ENCODE measurements at places on chromosomes 13 and 19.

DNA sequence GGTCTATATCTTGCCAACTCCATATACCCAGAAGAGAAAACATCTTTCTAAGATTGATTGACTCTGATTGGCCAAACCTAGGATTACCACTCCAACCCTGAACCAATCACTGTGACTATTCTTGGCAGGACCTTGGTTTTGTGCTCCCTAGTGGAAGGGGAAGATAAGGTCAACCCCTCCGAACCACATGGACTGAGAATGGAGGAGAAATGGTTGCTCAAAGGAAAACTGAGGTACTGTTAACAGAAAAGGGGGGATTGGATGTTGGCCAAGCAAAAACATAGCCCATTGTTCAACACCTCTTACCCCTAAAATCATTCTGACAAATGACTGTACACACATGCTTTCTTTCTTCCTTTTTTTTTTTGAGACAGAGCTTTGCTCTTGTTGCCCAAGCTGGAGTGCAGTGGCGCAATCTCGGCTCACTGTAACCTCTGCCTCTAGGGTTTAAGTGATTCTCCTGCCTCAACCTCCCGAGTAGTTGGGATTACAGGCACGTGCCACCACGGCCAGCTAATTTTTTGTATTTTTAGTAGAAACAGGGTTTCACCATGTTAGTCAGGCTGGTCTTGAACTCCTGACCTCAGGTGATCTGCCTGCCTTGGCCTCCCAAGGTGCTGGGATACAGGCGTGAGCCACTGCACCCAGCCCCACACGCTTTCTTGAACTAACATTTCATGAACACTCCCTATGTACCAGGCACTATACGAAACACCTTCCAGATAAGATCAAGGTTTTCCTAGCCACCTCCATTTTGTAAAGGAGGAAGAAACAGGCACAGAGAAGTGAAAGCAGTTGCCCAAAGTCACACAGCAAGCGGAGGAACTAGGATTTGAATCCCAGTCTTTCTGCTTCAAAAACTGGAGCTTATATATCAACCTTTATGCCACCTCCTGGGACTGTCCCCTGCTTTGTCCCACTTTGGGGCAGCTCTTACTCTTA lies 6.5 kb downstream of the MEIOSIN start:
- peak; percentile 41 for DNase-seq

DNA sequence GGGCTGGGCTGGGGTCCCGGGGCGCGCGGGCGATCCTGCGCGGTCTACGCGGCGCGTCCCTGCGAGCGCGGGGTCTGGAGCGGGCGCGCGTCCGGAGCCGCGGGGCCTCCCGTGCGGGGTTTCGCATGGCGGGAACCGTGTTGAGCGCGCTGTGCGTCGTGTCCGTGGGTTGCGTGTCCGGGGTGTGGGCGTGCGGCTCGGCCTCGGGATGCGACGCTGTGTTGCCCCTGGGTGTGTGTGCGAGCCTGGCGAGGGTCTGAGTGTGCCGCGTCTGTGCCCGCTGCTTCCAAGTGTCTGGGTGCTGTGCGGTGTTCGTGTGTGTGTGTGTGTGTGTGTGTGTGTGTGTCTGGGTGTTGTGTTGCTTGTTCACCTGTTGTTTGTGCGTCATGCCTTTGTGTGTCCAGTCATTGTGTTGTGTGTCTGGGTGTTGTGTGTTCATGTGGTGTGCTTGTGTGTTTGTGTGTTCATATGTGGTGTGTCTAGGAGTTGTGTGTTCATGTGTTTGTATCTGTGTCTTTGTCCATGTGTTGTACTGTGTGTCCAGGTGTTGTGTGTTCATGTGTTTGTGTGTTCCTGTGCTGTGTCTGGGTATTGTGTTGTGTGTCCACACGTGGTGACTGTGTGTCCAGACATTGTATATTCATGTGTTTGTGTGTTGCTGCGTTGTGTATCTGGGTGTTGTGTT lies 552 bp downstream of the PLK5 start:
- no peak for DNase-seq

DNA sequence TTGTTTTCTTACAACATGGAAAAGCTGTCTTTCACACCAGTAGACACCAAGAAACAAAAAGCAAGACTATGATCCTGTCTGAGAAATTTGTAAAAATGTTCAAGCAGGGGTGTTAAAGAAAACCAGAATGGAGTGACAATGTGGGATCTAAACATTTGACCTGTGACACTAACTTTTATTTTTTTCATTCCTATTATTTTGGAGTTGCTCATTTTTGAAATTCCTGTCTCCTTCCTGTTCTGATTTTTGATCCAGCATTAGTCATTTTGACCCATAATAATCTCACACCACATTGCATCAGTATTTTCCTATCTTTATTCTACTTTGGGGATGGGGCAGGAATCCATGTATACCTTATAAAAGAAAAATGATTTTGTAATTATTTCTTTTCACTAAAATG lies 164.2 kb downstream of the DLEU7 start:
- DNase-seq = peak; percentile 43

- no peak for DNase-seq
These were observed 6.7 kb upstream of the INAFM1 start for GRCh38 chr19:47268028-47268427.

DNA sequence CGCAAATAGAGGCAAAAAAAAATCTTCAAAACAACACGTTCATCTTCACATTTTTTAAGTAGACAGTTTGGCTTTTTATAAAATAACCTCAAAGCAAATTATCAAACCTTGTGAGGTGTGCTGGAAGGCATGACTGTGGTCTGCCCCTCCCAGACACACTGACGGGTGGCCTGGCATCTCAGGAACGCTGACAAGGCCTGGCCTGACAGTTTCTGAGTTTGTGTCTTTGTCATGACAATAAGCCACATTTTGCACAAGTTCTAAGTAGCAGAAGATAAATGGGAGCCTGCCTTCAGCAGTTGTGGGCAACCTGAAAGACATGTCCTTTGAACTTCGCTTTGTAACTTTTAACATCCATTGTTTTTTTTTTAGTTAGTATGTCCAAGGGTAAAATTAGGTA lies 38.5 kb downstream of the SOX21 start:
- DNase-seq = no peak

- peak; percentile 83 for DNase-seq
These were observed 26.9 kb downstream of the GAS6 start for GRCh38 chr13:113836768-113837559.

- no peak for DNase-seq
These were observed 4.0 kb downstream of the FKBP8 start for GRCh38 chr19:18539372-18539771.

GRCh38 chr19:53908106-53908934 lies 758 bp upstream of the CACNG7 start:
- DNase-seq = peak; percentile 53

- DNase-seq = no peak
These were observed 21.2 kb downstream of the PROZ start for GRCh38 chr13:113179374-113180230.

DNA sequence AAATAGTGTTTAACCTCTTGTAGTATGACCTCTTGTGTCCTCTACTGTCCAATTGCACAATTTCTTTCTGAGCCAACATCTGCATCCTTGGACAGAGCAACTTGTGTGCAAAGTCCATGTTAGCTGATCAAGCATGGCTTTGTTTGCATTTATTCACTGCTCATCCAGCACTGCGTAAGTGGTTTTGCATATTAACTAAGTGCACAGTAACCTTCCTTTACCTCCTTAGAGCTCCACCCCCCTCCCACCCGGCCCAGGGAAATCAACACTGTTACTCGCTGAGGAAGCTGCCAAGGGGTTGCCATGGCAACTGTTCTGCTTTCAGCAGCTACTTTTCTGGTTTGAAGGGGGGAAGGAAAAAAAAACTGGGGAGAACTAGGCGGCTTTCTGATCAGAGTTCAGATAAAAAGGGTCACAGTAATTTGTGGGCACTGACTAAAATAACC lies 153.5 kb upstream of the KLF12 start:
- peak; percentile 81 for DNase-seq

DNA sequence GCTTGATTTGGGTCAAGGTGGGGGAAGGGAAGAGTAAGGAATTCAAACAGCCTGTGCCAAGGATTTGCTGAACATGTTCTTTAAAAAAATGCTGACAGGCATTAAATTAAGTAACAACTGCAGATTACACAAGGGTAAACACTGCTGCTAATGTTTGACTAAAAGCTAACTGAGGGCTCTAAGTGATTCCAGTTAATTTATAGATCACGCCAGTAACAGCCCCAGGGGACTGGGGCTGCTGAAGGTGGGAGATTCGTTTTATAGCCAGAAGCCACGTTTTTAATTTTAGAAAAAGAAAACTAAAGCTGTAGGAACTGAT lies 321.7 kb downstream of the DLEU7 start:
- DNase-seq = no peak

GRCh38 chr13:40329781-40330485 lies 336.5 kb downstream of the FOXO1 start:
- no peak for DNase-seq

DNA sequence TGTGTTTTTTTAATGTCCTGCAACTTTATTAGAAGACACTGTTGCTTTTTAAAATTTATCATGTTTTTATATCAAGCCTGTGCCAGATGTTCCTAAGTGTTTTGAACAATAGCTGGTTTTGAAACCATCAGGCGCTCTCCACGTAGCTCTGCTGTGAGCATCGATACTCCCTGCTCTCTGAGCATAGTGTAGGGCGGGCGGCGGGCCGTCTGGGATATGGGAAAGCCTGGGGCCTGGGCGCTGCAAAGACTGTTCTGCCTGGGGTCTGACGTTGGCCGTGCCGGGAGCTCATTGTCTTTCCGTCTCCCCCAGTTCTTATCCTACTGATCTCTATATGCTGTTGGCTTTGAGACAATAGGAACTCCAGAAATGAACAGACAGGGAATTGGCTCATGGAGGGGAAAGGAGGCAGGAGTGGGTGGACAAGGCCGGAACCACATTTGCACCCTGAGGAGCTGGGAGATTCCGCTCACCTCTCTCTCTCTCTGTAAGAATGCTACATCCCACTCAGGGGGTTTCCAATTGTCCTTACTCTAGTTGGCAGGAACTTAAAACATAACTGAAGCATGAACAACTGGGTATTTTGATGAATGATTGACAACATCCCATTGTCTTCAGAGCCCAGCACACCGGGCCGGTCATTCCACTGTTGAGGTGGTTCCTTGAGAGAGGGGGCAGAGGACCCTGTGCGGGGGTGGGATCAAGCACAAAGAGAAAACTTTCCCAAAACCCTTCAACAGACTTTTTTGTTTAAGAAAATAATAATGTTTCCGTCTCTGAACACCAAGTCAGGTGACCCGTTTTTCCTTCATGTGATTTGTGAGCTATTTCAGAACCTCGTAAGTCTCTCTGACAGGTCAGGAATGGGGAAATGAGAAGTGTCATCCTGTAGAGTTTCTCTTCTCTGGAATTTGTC lies 64.7 kb downstream of the COL4A2 start:
- no peak for DNase-seq

DNA sequence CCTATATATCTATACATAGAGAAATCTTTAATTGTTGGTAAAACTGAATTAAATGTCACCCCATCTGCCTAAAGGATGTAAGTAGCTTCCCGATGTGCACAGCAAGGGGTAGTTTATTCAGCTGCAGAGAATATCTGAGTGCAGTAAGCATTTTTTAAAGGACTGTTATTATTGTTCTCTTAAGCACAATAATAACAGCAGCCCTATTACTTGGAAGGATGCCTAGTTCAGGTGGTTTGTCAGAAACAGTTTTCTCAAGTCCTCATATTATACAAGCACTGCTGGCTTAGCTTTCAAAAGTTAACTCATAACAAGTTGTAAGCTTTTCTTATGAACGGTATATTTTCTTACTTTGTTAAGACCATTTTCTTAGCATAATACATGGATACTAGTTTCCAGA lies 142.6 kb downstream of the CRYL1 start:
- DNase-seq = no peak

GRCh38 chr13:20701461-20701860 lies 2.0 kb upstream of the IL17D start:
- DNase-seq = no peak

- no peak for DNase-seq
These were observed 6.7 kb upstream of the F2RL3 start for GRCh38 chr19:16882146-16882545.

GRCh38 chr19:55613396-55613795 lies 7.9 kb downstream of the ZNF865 start:
- DNase-seq = no peak

GRCh38 chr19:51365211-51365964 lies 800 bp downstream of the ETFB start:
- peak; percentile 70 for DNase-seq

- no peak for DNase-seq
These were observed 9.6 kb downstream of the EFNB2 start for GRCh38 chr13:106525865-106526264.

DNA sequence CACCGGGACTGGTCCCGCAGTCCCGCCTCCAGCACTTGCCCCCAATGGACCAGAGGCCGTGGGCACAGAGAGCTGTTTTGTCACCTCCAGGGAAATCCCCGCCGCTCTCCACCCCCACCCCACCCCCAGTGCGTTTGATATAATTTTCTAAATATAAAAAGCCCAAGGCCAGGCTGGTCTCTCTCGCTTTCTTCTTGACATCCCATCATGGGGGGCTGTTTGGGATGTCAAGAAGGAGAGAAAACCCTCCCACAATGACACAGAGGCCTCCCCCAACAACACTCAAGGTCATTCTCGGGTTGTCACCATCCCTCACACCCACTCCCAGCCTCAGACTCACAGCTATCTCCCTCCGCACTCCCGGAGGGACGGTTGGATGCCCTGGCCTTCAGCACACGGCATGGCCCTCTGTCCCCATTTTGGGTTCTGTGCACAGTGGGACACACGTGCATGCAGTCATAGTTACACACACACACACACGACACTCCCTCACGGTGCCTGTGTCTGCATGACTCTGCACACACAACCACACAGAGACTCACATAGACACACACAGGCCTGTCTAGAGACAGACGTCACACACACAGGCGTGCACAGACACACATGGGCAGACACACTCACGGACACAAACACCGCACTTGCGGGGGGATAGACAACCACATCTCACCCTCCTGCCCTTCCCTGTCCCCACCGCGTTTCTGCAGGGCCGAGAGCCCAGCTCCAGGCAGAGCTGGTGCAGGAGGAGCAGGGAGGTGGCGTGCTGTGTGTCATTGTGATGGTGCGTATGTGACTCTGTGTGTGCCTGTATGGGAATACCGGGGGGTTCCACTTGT lies 4.8 kb upstream of the NFIC start:
- no peak for DNase-seq

- DNase-seq = no peak
These were observed 23.3 kb downstream of the WTIP start for GRCh38 chr19:34504809-34505291.

GRCh38 chr19:56660381-56661107 lies 11.0 kb downstream of the ZNF835 start:
- no peak for DNase-seq

DNA sequence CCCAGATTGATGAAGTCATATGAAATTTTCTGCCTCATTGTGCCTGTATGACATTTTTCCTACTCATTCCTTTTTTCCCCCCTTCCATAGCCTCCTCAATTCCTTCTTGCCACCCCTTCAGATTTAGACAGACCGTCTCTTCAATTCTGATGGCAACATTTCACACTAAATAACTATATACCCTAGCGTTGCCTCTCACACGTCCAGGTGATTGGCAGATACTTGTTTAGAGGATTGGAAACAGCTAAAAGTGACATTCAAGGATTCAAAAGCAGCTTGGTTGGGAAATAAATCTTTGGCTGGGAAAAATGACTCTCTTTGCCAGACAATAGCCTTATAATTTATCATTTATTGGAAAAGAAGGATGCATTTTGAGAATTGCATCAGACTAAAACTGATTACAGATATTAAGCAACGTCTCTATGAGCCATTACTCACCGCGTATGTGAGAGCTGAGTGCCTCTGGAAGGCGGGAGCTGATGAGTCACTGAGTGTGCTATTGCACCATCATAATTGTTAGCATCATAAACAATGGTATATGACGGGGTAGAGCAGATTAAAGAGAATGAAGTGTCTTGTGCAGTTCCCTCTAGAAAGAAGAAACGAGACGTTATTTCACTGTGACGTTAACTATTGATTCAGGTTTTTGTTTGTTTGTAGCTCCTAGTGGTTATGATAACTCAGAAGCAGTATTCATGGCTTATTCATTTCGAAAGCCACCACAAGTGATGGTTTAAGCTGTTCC lies 61.1 kb upstream of the FAM216B start:
- peak; percentile 89 for DNase-seq

Data from RPMI7951 (cell line).